ENCODE measurements at places on chromosomes 11 and 22. TPM values are rescaled to one million over a fixed set of nuclear protein-coding genes. Genes with fewer than 3 reads are reported as not detected.

Gene PAFAH1B2
- 39.8 TPM for total RNA-seq

Gene MAPK8IP2
- total RNA-seq = 0.09 TPM

Gene SLC17A6
- not detected for total RNA-seq

GRCh38 chr11:58784995-58785394 is 53.3 kb upstream of the GLYAT start:
- H3K27me3 ChIP-seq = no peaks in the 10 kb centered on the region
- no peaks in the 10 kb centered on the region for H3K4me1 ChIP-seq
- H3K36me3 ChIP-seq = no peaks in the 10 kb centered on the region
- H3K4me3 ChIP-seq = no peak overlapping the region
- no peak for DNase-seq

DNA sequence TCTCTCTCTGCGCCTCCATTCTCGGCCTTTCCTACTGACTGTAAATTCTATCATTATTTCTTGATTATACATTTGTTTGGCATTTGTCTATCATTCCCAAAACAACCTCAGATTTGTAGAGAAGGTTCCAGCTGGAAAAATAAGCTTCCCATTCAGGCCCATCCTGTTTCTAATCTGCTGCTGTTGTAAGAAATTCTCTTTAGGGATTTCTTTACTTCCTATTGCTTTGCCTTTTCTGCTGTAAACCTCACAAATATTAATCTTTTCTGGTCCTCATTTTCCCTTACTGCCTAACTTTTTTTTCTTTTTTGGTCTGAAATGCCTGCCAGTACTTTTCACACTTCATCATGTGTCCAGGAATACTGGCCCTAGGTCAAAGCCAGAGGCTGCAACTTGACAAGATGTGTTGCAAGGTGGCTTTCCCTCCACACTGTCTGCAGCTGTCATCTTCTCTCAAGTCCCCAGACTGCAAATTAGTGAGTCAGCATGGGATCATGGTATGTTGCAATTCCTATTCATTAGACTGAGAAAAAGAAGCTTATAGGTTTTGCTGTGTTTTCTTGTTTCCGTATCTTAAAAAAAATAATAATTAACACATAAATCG is 858.7 kb upstream of the CHORDC1 start:
- H3K36me3 ChIP-seq = no peaks in the 10 kb centered on the region
- H3K4me1 ChIP-seq = no peaks in the 10 kb centered on the region
- H3K27ac ChIP-seq = no peak overlapping the region

DNA sequence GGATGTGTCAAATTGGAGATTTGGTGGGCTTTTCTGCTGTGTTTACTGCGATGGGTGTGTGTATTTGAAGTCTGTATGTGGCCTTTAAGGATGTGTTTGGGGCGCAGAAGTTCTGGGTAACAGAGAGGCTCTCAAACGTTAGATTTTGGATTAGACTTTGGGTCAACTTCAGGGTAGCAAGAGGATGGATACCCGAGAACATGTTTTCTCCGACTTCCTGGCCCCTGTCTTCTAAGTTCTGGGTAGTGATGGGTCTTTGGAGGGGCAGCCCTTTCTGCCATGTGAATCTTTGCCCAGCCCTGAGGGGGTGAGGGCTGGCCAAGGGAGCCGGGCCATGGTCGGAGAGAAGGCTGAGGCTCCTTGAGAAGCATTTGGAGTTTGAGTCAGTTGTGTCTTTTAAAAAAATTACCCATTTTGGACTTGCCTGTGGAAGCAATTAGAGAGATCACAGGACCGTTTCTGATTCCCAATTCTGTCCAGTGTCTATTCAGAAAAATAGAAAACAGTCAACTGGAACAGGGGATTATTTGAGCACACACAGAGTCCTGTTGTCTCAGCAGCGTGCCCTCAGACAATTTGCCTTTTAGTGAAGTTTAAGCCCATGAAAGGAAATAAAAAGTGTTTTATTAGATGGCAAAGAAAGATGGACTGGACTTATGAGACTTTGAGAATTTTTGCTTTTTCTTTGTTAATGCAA is 114.4 kb downstream of the PTPRJ start:
- no peaks in the 10 kb centered on the region for H3K27me3 ChIP-seq
- H3K4me3 ChIP-seq = no peak overlapping the region
- no peaks in the 10 kb centered on the region for H3K36me3 ChIP-seq
- peak overlapping the region; percentile 80 for H3K27ac ChIP-seq

DNA sequence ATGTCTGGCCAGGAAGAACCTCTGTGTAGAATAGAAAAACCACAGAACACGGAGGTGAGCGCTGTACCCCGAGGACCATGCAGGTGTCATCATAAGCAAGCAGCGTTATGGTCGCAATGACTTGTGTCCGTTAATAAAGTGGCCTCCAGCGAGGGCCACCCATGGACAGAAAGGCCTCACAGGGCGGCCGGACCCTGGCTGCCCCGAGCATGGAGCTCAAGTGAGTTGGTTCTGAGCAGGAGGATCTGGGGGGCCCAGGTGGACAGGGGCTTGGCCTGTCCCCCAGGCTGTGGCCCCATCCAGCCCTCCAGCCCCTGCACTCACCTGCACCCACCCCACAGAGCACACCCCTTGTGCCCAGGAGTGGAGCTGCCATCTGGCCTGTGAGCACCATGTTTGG is 133.8 kb downstream of the BRD1 start:
- H3K4me1 ChIP-seq = no peaks in the 10 kb centered on the region
- H3K27me3 ChIP-seq = no peaks in the 10 kb centered on the region
- no peak for DNase-seq
- no peak overlapping the region for H3K27ac ChIP-seq
- H3K4me3 ChIP-seq = no peak overlapping the region
- H3K36me3 ChIP-seq = no peaks in the 10 kb centered on the region

GRCh38 chr11:67517784-67518552 is 5.3 kb downstream of the CABP2 start:
- no peaks in the 10 kb centered on the region for H3K4me1 ChIP-seq
- H3K36me3 ChIP-seq = no peaks in the 10 kb centered on the region
- no peak overlapping the region for H3K27ac ChIP-seq
- no peak for DNase-seq
- no peak overlapping the region for H3K4me3 ChIP-seq
- no peaks in the 10 kb centered on the region for H3K27me3 ChIP-seq

All from liver (tissue), 10 donors.